Ascending aorta (tissue), 2 donors: ENCODE measurements at places on chromosomes 6 and 20.

DNA sequence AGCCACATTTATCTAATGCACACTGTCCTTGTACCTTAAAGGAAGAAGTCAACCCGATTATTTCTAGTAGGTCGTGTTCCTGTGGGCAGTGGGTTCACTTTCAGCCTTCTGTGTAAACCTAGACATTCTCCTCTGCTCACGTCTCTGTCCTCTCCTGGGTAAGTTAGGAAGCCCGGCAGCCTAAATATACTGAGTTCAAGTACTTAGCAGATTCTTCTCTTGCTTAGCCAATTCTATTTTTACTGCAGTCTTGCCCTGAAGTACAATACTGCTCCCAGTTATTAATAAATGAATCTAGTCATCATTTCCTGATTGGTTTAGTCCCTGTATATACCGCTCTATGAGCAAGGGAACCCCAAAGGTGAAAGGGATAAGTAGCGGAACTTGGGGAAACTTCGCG lies 14.6 kb upstream of the GPR63 start:
- no peaks in the 10 kb centered on the region for H3K36me3 ChIP-seq
- no peaks in the 10 kb centered on the region for H3K4me1 ChIP-seq

DNA sequence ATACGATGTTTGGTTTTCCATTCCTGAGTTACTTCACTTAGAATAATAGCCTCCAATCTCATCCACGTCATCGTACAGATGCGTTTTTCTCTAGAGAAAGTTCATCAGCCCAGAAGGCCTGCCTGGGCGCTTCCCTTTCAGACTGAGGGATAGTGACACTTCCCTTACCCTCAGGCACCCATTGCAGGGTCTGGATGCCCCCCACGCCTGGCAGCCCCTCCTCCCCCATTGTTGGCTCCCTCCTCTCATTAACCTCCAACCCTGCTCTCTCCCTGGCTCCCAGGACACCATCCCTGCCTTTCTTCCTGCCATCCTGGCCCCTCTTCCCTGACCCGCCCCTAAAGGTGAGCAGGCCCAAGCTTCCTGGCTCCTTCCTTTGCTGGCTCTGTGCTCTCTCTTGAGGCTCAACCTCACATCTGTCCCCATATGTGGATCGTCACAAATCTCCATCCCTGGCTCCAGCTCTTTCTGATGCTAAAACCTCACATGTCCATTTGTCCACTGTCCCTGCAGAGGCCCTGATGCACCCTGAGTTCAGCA lies 145.2 kb downstream of the SYCP2 start:
- no peaks in the 10 kb centered on the region for H3K4me1 ChIP-seq
- DNase-seq: no peak
- H3K27me3 ChIP-seq: no peaks in the 10 kb centered on the region
- H3K36me3 ChIP-seq: no peaks in the 10 kb centered on the region
- no peak overlapping the region for H3K27ac ChIP-seq
- no peak overlapping the region for H3K4me3 ChIP-seq

DNA sequence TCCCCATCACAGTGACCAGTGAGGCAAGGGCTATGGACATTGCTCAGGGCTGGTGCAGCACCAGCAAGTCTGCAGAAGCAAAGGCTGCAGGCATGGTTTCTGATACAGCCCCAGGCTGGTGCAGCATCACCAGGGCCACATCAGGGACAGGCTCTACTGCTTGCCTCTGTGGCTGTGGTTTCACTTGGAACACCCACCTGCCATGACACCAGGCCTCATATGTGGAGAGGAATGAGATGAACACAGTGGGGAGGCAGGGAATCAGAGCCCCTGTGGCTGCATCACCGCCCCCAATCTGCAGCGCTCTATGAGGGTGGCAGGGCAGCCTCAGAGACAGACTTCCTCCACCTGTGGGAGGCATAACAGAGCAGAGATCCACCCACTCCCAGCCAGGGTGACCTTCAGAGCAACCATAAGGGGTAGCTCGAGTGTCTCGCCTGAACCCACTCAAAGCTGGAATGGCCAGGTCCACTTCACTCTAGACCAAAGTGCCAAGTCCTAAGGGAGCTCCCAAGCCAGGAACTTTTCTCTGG lies 7.9 kb downstream of the RING1 start:
- no peak overlapping the region for H3K27ac ChIP-seq
- no peaks in the 10 kb centered on the region for H3K27me3 ChIP-seq
- H3K4me1 ChIP-seq: no peaks in the 10 kb centered on the region
- no peaks in the 10 kb centered on the region for H3K36me3 ChIP-seq
- no peak for DNase-seq
- no peak overlapping the region for H3K4me3 ChIP-seq

- H3K4me1 ChIP-seq: no peaks in the 10 kb centered on the region
- no peaks in the 10 kb centered on the region for H3K36me3 ChIP-seq
- H3K27ac ChIP-seq: no peak overlapping the region
- no peak overlapping the region for H3K4me3 ChIP-seq
- peak; percentile 31 for DNase-seq
- H3K27me3 ChIP-seq: no peaks in the 10 kb centered on the region
These were observed 7.9 kb downstream of the CALHM4 start for GRCh38 chr6:116561377-116562018.

DNA sequence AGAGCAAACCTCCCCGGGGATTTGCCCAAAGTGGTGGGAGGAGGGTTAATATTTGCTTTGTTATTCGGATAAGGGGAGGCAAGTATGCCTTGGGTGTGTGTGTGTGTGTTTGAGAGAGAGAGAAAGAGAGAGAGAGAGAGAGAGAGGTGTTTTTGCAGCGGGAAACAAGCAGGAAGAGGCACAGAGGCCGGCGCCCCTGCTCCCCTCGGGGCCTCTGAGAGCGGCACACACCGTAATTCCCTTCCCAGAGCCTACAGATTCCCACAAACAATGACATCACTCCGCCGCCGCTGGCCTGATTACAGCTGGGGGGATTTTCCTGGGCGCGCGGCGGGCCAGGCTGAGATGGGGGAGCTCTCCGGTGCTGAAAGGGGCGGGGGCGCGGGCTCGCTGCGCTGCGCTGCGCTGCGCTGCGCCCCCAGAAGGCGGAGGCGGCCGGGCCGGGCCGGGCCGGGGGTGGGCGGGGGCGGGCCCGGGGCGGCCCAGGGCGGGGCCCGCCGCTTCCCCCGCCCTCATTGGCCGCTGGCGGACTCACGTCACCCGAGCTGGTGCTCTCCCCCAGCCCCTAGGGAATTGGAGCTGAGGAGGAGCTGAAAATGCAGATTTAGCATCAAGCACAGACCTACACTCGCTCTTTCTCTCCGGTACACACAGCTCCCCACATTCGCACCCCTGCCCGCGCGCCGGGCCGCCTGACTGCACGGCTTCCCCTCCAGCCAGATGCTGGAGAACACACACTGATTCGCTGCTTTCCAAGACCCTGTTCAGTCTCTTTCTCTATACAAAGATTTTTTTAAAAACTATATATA lies at the start of gene PCSK2:
Gene PCSK2, plus strand, starts transcription at position 631 of the 809 bp plus-strand sequence. CDS start 266 bp downstream, outside the sequence.
- H3K4me3 ChIP-seq: peak within 1 kb of the TSS; percentile 28

GRCh38 chr20:57724610-57725405 lies 15.0 kb upstream of the PMEPA1 start:
- H3K27me3 ChIP-seq: no peaks in the 10 kb centered on the region
- no peak overlapping the region for H3K4me3 ChIP-seq
- no peaks in the 10 kb centered on the region for H3K4me1 ChIP-seq
- no peak overlapping the region for H3K27ac ChIP-seq

DNA sequence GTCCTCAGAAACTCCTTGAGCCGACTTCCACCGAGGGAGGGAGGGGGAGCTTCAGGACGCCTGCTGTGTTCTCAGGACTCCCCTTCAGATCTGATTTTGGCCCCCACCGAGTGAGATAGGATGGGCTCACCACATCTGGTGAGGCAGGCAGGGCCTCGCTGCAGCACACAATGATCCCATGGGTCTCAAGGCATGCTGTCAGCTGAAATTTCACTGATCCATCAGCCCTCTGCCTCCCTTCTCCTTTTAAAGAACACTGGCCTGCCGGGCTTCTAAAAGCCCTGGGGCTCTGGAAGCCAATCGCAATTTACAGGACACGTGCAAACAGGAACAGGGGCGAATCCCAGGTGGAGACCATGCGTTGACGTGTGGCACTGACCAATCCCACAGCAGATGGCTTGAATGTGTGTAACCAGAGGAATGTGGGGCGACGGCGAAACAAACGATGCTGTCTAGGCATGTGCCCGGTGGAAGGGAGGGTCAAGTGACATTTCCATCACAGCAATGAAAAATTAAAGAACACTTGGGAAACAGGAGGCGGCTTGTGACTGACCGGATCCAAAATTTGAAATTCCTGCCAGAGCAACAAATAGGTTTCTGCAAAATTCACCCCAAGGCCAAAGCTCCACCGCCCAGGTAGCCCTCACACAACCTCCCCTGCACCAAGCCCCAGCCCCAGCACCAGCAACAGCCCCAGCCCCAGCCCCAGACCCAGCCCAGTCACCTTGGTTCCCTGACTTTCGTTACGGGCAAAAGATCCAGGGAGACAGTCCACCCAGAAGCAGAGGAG lies 167.1 kb upstream of the ZNF337 start:
- H3K36me3 ChIP-seq: no peaks in the 10 kb centered on the region
- DNase-seq: no peak
- H3K4me1 ChIP-seq: peaks cover 25% of the 10 kb centered on the region
- no peak overlapping the region for H3K27ac ChIP-seq
- H3K4me3 ChIP-seq: peak overlapping the region; percentile 67

GRCh38 chr6:16042751-16043150 lies 86.1 kb upstream of the MYLIP start:
- no peak overlapping the region for H3K27ac ChIP-seq
- H3K4me1 ChIP-seq: no peaks in the 10 kb centered on the region

- peaks cover 10% of the 10 kb centered on the region for H3K4me1 ChIP-seq
- no peak overlapping the region for H3K27ac ChIP-seq
- H3K4me3 ChIP-seq: no peak overlapping the region
- no peaks in the 10 kb centered on the region for H3K27me3 ChIP-seq
- H3K36me3 ChIP-seq: no peaks in the 10 kb centered on the region
- no peak for DNase-seq
These were observed 7.2 kb upstream of the SERPINB1 start for GRCh38 chr6:2848851-2849250.

DNA sequence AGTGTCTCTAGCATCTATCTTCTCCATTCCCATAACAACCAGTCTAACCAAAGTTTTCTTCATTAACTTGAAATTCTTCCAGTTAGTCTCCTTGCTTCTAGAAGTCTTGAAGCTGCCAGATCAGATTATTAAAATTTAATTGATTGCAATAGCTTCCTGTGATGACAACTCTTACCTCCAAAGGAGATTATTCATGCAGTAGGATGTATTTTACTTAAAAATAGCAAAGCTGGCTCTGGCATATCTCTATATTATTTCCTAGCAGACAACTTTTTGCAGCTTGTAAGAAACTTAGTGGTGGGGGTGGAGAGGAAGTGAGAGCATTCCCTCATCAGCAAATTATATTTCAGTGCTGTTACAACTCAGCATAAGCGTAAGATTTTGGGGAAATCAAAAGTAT lies 290.4 kb downstream of the GRIK2 start:
- H3K27ac ChIP-seq: no peak overlapping the region
- no peak overlapping the region for H3K4me3 ChIP-seq
- no peaks in the 10 kb centered on the region for H3K4me1 ChIP-seq
- H3K36me3 ChIP-seq: no peaks in the 10 kb centered on the region
- DNase-seq: no peak

DNA sequence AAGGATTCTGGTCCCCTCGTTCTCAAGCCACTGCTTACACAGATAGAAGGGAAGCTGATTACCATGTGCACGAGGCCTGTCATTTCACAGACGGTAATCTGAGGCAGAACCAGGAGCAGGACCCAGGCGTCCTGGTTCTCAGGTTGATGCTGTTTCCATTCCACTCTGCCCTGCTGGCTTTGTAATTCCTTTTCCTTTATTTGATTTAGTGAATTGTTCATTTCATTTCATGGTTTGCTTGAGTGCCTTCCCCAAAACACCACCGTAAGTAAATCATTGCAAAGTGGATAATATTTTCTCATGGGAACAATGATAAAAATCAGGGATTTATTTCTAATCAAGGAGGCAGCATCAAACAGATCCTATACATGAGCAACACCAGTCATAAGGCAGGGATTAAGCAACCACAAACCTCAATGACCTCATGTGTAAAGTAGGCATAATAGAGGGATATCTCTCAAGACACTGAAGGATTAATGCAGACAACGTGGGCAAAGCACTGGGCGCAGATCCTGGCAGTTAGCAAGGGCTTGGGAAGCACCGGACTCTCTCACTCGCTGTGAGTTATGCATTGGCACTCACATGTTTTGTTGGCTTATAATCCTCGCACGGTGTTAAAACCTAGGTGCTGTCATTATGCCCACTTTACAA lies 229.5 kb upstream of the FOXQ1 start:
- H3K36me3 ChIP-seq: no peaks in the 10 kb centered on the region
- no peaks in the 10 kb centered on the region for H3K27me3 ChIP-seq
- H3K4me1 ChIP-seq: no peaks in the 10 kb centered on the region
- H3K4me3 ChIP-seq: no peak overlapping the region

GRCh38 chr6:107555449-107555848 lies 65.5 kb downstream of the SOBP start:
- no peaks in the 10 kb centered on the region for H3K4me1 ChIP-seq
- H3K4me3 ChIP-seq: no peak overlapping the region
- DNase-seq: no peak
- no peaks in the 10 kb centered on the region for H3K27me3 ChIP-seq
